GM23338 (cell line): ENCODE measurements at places on chromosomes 4 and X.

GRCh38 chrX:73131276-73131675, 52.0 kb upstream of the PABPC1L2A start:
- no peak for DNase-seq
- no peaks in the 10 kb centered on the region for H3K27me3 ChIP-seq
- H3K36me3 ChIP-seq: no peaks in the 10 kb centered on the region
- no peak overlapping the region for H3K27ac ChIP-seq
- H3K4me3 ChIP-seq: no peak overlapping the region

GRCh38 chrX:103685396-103685795, 1.1 kb downstream of the MORF4L2 start:
- no peaks in the 10 kb centered on the region for H3K27me3 ChIP-seq
- no peaks in the 10 kb centered on the region; the same call in 1 of the 2 replicates for H3K4me1 ChIP-seq
- H3K27ac ChIP-seq: 0 out of 2 replicates have a peak overlapping the region, but pooled peaks have one; percentile 16
- peaks cover 34% of the 10 kb centered on the region; the same call in 1 of the 2 replicates for H3K36me3 ChIP-seq
- DNase-seq: no peak
- H3K4me3 ChIP-seq: peak overlapping the region; percentile 60

DNA sequence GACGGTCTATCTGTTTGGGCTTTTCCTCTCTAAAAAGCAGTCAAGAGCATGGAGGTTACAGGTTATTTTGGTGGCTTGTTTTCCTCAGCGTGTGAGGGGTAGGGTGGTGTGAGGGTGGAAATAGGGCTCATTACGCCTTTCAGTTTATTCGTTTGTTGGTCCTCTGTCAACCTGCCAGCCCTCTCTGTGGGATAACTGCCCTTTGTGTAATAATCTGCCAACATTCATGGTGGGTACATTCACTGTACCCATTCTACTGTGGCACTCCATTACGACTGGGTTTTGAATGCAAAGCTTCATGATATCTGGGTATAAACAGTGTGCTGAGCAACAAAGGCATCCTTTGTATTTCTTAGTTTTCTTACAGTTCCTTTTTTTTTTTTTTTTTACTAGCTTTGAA, 136.4 kb downstream of the ADGRL3 start:
- peak; percentile 32 for DNase-seq
- H3K27me3 ChIP-seq: no peaks in the 10 kb centered on the region
- H3K36me3 ChIP-seq: no peaks in the 10 kb centered on the region

GRCh38 chr4:172785613-172786012, 383.0 kb upstream of the GALNT7 start:
- no peak overlapping the region for H3K4me3 ChIP-seq
- H3K4me1 ChIP-seq: no peaks in the 10 kb centered on the region
- H3K27me3 ChIP-seq: no peaks in the 10 kb centered on the region

- DNase-seq: no peak
- no peaks in the 10 kb centered on the region for H3K36me3 ChIP-seq
- H3K4me3 ChIP-seq: no peak overlapping the region
- H3K27me3 ChIP-seq: no peaks in the 10 kb centered on the region
- no peak overlapping the region for H3K27ac ChIP-seq
- no peaks in the 10 kb centered on the region for H3K4me1 ChIP-seq
Observed at GRCh38 chr4:97252615-97253154, 890.6 kb downstream of the STPG2 start.

- H3K4me3 ChIP-seq: no peak overlapping the region
- no peak for DNase-seq
- H3K27me3 ChIP-seq: no peaks in the 10 kb centered on the region
Observed at GRCh38 chr4:177393236-177393635, 49.0 kb downstream of the AGA start.

DNA sequence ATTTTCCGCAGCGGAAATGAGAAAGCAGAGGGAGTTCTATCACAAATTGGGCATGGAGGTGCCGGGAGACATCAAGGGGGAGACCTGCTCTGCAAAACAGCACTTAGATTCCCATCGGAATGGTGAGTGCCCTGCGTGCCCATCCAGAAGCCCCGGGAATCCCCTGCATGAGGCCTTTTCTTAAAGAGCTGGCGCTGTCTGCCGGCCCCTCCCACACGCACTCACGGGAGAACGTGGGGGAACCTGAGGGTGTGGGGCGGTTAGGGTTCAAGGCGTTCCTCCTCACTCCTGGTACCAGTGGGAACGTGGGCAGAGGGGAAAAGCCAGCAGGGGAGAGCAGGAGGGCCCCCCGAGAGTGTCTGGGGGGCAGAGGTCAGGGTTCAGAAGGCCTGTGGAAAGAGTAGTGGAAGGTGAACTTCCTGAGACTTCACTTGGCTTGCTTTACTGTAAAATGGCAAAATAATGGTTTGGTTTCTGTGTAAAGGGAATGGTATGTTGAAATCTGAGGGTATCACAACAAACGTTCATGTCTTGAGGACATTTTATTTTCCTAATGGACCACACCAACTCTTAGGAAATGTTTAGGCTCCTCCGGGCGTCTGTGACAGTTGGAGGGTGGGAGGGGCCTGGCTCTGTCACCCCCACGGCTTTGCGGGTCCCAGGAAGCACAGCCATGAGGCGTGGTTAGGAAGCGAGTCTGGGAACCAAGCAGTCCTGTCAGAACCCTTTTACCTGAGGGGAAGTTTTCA, 38.0 kb downstream of the PCGF3 start:
- no peak overlapping the region for H3K27ac ChIP-seq
- no peaks in the 10 kb centered on the region for H3K27me3 ChIP-seq
- DNase-seq: no peak
- no peaks in the 10 kb centered on the region for H3K36me3 ChIP-seq

GRCh38 chr4:10347281-10347795, 109.9 kb downstream of the ZNF518B start:
- H3K27me3 ChIP-seq: no peaks in the 10 kb centered on the region
- no peak for DNase-seq
- no peaks in the 10 kb centered on the region for H3K36me3 ChIP-seq

DNA sequence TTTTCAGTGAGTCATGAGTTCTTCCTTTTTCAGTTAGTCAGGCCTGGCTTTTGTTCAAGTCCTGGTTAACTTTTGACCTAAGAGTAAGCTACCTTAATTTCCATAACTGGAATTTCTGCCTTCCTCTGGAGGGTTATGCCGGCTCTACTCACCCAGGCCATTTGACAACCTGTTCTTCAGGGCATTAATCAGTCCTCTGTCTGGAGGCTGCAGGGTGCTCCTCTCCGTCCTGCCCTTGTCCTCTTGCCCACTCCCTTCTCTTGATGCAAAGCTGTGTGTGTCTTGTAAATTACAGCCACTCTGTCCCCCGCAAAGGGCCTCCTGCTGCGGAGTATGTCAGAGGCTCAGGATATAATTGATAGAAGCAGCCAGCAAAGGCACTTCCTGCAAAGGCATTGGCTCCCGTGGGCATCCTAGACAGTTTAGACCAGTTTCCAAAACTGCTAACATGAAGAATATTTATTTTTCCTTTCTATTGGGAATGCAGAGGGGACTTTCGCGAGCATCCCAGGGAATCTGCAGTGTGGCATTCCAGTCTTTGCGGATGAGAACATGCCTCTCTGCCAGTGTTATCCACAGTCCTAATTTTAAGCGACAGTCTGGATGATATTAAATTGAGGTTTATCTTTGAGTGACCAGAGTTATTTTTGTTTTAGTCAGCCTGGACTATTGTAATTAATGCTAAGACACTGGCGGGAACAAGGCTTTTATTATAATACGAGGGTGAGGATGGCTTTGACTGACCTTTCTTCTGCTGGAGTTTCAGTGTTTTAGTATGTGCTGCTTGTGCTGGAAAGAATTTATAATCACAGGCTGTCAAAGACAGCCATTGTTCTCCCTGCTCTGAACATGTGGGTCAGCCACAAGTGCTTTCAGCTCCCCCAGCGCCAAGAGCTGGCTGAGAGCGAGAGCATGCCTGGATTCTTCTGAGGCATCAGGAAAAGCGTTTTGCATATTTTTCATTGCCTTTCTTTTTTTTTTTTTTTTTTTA, 74.2 kb downstream of the LIMCH1 start:
- H3K27ac ChIP-seq: no peak overlapping the region
- H3K36me3 ChIP-seq: no peaks in the 10 kb centered on the region
- H3K27me3 ChIP-seq: peaks cover 12% of the 10 kb centered on the region
- peak; percentile 68 for DNase-seq
